ENCODE measurements at places on chromosomes 2 and 18.

DNA sequence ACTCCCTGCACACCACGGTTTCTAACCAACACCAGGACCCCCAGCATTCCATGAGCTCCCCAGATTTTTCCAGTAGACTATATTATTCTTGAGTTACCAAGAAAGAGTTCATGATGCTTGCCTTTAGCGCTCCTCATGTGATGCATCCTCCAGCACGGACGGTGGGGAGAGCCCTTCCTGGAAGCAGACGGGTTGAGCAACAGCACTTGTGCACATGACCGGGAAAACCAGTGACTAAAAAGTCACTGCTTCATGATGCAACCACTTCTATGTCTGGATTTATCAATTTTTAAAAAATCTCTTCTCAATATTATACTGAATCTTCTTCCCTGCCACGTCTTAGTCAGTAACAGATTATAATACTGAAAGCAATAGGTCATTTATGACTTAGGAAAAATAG lies 20.4 kb upstream of the DOK6 start:
- H3K4me3 ChIP-seq, result no peak overlapping the region
- H3K27me3 ChIP-seq, result peaks cover 3% of the 10 kb centered on the region
- no peaks in the 10 kb centered on the region for H3K36me3 ChIP-seq
- no peak overlapping the region for H3K27ac ChIP-seq

DNA sequence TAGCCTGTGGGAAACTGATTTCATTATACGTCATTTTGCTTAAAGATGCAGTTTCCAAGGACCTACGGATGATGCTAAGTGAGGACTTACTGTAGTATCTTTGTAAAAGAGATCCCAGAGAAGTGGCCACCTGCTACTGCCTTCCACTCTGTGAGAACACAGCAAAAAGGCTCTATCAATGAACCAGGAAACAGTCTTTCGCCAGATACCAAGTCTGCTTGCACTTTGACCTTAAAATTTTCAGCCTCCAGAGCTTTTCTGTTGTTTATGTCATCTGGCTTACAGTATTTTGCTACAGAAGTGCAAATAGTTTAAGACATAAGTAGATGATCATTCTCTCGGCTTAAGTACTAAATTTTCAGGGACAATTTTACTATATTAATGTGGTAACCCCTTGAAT lies 847.9 kb upstream of the CHAC2 start:
- no peak overlapping the region for H3K4me3 ChIP-seq
- H3K27me3 ChIP-seq, result no peaks in the 10 kb centered on the region
- no peak for DNase-seq
- H3K4me1 ChIP-seq, result no peaks in the 10 kb centered on the region

DNA sequence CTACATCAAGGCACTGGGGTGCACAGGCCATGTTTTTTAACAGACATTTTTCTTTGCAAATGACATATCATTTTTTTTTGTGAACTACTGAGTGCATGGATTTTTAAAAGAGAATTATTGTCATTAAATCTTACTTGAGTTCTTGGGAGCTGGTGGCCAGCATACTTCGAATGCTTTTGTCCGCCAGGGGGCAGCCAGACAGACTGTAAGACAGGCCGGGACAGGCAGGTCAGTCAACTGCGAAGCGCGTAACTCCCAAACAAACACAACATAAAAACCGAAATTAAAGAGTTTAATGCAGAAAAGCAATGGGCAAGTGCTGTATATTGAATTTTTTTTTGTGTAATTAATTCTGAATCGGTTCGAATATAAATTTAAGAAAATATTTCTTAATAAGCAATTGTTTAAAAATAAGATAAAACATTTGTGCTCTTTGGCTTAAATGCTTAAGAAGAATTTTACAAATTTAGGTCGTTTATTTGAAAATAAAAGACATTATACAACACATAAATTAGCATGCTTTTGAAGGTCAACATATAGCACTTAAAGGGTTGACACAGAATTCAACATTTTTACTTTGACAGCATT lies 142.2 kb upstream of the PXDN start:
- no peaks in the 10 kb centered on the region for H3K4me1 ChIP-seq
- no peak overlapping the region for H3K4me3 ChIP-seq
- peaks cover 13% of the 10 kb centered on the region for H3K27me3 ChIP-seq
- DNase-seq, result peak; percentile 48
- H3K36me3 ChIP-seq, result no peaks in the 10 kb centered on the region
- no peak overlapping the region for H3K27ac ChIP-seq

DNA sequence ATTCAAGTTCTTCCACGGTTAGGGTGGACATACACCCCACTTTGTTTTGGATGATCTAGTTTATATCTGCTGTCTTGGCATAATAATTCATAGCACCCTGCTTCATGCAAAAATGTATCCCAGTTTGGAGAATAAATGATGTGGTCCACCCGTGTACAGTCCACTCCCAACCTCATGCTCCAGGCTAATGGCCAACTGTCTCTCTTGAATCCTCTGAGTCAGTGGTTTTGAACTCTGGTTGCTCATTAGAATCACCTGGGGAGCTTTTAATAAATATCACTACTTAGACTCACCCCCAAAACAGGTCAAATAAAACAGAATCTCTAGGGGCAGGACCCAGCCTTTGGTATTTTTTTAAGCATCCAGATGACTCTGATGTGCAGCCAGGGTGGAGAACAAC lies 78.5 kb downstream of the SDC1 start:
- peaks cover 38% of the 10 kb centered on the region for H3K27me3 ChIP-seq
- H3K36me3 ChIP-seq, result no peaks in the 10 kb centered on the region
- H3K4me1 ChIP-seq, result no peaks in the 10 kb centered on the region
- H3K27ac ChIP-seq, result no peak overlapping the region
- H3K4me3 ChIP-seq, result no peak overlapping the region
- no peak for DNase-seq

DNA sequence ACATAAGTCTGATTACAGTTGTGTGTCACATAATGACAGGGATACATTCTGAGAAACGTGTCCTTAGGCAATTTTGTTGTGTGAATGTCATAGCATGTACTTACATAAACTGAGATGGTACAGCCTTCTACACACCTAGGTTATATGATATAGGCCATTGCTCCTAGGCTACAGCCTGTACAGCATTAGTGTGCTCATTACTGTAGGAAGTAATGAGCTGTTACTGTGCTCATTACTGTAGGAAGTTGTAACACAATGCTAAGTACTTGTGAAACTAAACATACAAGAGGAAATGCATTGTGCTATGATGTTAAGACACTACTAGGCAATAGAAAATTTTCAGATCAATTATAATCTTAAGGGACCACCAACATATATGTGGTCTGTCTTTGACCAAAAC lies 72.8 kb downstream of the UPP2 start:
- H3K27ac ChIP-seq, result no peak overlapping the region
- H3K4me1 ChIP-seq, result no peaks in the 10 kb centered on the region
- no peak for DNase-seq

GRCh38 chr2:49129034-49129433 lies 25.3 kb downstream of the FSHR start:
- no peak overlapping the region for H3K4me3 ChIP-seq
- H3K27me3 ChIP-seq, result no peaks in the 10 kb centered on the region
- DNase-seq, result no peak

- H3K27ac ChIP-seq, result peak overlapping the region; percentile 83
- peak; percentile 59 for DNase-seq
- H3K36me3 ChIP-seq, result peaks cover 14% of the 10 kb centered on the region
- peaks cover 39% of the 10 kb centered on the region for H3K4me1 ChIP-seq
- peaks cover 2% of the 10 kb centered on the region for H3K27me3 ChIP-seq
Measured at GRCh38 chr18:9613550-9614400, 584 bp downstream of the PPP4R1 start.

DNA sequence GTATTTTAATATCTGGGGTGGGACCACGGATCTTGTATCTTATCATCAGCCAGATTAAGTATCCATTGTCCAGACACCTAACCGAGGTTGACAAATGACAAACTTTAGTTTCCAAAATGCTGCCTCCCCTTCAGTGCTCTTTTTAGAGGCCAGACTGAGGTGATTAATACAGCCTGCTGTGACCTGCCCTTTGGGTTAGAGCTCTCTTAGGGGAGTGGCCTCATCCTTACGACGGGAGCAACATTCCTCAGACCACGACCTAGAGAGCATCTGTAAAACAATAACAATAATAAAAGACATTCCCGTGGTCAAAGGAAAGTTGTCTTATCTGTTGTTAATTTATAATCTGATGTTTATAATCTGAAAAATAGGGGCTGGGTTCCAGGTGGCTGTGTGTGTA lies 405.3 kb downstream of the LPIN1 start:
- H3K4me1 ChIP-seq, result no peaks in the 10 kb centered on the region
- no peaks in the 10 kb centered on the region for H3K36me3 ChIP-seq
- H3K27ac ChIP-seq, result no peak overlapping the region
- peaks cover 3% of the 10 kb centered on the region for H3K27me3 ChIP-seq

- DNase-seq, result no peak
- H3K27me3 ChIP-seq, result no peaks in the 10 kb centered on the region
- H3K36me3 ChIP-seq, result peaks cover 13% of the 10 kb centered on the region
- H3K27ac ChIP-seq, result no peak overlapping the region
- no peak overlapping the region for H3K4me3 ChIP-seq
Measured at GRCh38 chr18:44878335-44878734, 197.6 kb downstream of the SETBP1 start.

DNA sequence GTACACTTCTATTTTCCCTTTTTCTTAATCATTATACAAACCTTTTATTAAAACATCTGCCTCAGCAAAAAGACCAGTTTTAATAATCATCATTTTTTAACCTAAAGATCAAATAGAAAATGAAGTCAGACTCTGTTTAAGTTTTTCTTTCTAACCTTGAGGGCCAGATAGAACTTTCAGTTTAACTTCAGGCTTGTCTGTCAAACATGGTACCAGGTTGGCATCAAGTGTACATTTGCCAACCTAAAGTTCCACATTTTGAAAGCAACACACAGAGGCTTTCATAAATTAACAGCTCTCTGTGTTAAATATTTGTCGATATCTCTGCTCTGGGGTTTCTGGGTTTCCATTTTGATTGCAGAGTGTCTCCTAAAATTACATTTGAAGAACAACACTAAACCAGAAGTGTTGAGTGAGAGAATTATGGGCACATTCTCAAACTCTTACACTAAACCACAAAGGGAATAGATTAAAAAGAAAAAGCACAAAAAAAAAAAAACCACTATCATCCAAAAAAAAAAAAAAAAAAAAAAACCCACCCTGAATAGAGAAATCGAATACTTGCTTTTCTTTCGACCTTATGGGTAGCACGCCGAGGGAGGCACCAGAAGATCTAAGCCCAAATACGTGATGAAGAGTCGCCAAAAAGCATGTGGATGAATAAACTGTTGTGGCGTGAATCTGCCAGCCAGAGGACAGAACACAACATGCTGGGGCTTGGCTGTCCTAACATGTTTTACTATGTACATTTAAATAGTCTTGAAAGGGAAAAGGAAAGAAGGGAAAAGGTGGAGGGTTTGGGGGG lies 166.2 kb downstream of the TCF4 start:
- no peaks in the 10 kb centered on the region for H3K4me1 ChIP-seq
- H3K4me3 ChIP-seq, result no peak overlapping the region
- DNase-seq, result no peak
- H3K27ac ChIP-seq, result no peak overlapping the region
- peaks cover 2% of the 10 kb centered on the region for H3K27me3 ChIP-seq

GRCh38 chr18:24964216-24964615 lies 387.8 kb downstream of the ZNF521 start:
- no peak overlapping the region for H3K27ac ChIP-seq
- no peaks in the 10 kb centered on the region for H3K4me1 ChIP-seq
- no peaks in the 10 kb centered on the region for H3K27me3 ChIP-seq
- H3K4me3 ChIP-seq, result no peak overlapping the region

DNA sequence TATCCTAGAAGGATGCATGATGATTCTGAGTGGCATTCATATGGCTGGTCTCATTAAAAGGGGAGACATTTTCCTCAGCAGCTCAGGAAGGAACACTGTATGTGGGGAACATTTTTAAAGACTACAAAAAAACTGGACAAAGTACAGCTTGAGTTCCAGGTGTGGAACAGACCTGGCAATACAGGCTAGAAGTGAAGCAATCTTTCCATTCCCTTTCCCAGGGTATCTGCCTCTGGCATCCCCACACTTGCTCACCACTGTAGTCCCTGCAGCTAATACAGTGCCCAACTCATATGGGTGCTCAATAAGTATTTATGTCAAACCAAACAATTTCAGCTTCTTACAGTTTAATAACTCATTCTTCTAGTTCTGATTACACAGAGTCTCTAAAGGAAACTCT lies 8.1 kb downstream of the RNF103 start:
- no peak for DNase-seq
- H3K27me3 ChIP-seq, result no peaks in the 10 kb centered on the region
- H3K4me1 ChIP-seq, result peaks cover 23% of the 10 kb centered on the region
- H3K4me3 ChIP-seq, result no peak overlapping the region
- H3K27ac ChIP-seq, result no peak overlapping the region

GRCh38 chr2:102055346-102055990 lies 63.7 kb downstream of the IL1R2 start:
- no peak for DNase-seq
- H3K36me3 ChIP-seq, result peaks cover 2% of the 10 kb centered on the region
- H3K27ac ChIP-seq, result no peak overlapping the region
- H3K27me3 ChIP-seq, result no peaks in the 10 kb centered on the region

GRCh38 chr2:70388128-70388527 lies 86.3 kb upstream of the FAM136A start:
- H3K36me3 ChIP-seq, result no peaks in the 10 kb centered on the region
- no peak for DNase-seq
- no peaks in the 10 kb centered on the region for H3K4me1 ChIP-seq
- H3K27ac ChIP-seq, result no peak overlapping the region
- H3K27me3 ChIP-seq, result peaks cover 27% of the 10 kb centered on the region

- no peaks in the 10 kb centered on the region for H3K4me1 ChIP-seq
- H3K27me3 ChIP-seq, result no peaks in the 10 kb centered on the region
- DNase-seq, result no peak
- no peak overlapping the region for H3K27ac ChIP-seq
Measured at GRCh38 chr2:215377283-215377682, 58.6 kb downstream of the FN1 start.

DNA sequence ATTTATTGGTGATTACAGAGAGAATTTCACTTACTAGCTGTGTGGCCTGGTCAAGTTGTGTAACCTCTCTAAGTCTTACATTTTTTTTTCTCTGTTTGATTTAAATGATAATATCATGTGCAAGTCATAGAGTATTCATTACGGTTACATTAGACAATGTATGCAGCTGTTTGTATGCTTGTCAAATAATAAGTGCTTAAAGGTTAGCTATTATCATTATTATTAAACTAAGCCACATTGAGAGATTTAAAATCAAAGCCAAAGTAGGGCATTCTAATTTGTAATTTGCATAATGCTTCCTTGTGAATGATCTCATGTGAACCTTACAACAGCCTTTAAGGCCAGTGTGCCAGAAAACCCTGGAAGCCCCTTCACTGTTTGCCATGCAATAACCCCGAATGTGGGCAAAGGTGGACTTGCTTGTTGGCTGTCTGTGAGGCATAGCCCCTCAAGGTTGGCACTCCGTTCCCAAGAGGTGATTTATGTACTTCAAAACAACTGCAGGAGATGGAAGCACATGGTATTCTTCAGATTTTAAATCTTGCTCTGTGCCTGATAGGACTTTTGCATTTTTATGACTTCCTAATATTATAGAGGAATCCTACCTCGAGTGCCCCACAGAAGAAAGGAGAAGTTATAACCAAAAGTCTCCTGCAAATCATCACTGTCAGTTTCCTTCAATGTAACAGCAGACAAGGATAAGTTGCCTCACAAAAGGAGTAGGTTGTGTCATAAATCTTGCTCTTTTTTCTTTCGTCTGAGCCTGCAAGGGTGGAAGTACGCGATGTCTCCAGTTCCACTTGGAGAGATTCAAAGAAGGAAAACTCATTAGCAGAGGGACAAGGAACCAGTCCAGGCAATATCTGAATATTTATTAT lies 272.0 kb downstream of the TGIF1 start:
- H3K27me3 ChIP-seq, result peaks cover 19% of the 10 kb centered on the region
- H3K4me1 ChIP-seq, result no peaks in the 10 kb centered on the region
- DNase-seq, result no peak
- H3K27ac ChIP-seq, result no peak overlapping the region
- H3K4me3 ChIP-seq, result no peak overlapping the region
- H3K36me3 ChIP-seq, result no peaks in the 10 kb centered on the region

GRCh38 chr2:227932403-227932802 lies 61.0 kb downstream of the DAW1 start:
- DNase-seq, result no peak
- H3K4me3 ChIP-seq, result no peak overlapping the region
- H3K36me3 ChIP-seq, result no peaks in the 10 kb centered on the region
